ENCODE measurements at places on chromosomes 7 and 10.

GRCh38 chr7:36611703-36612102 is 112.6 kb downstream of the AOAH start:
- no peak for DNase-seq

GRCh38 chr7:24576171-24577025 is 3.1 kb downstream of the PALS2 start:
- DNase-seq: no peak

- no peak for DNase-seq
Observed at GRCh38 chr7:69622014-69622835, 23.9 kb downstream of the AUTS2 start.

GRCh38 chr7:36473454-36474282 is 84.0 kb downstream of the ANLN start:
- DNase-seq: no peak

DNA sequence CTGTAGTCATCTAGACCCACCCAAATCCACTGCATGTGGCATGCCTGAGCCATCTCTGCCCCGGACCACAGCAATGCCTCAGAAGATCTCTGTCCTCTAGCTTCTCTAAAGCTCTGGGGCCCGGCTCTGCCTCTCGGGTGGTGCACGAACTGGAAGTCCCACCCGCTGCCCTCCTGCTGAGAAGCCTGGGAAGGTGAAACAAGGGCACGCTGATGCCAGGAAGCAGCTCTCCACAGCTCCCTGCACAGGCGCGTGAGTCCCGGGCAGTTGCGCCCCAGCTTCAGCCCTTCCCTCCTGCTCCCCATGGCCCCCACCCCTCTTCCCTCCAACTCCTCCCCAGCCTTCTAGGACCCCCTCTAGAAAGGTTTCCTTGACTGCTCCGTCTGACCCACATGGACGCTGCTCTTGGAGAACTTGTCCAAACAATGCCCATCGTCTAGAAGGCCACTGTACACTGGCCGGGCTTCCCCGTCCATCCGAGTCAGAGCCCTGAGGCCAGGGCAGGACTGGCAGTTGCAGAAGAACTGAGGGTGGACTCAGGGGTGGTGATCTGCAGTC is 12.8 kb downstream of the KCNH2 start:
- no peak for DNase-seq

- DNase-seq: no peak
Observed at GRCh38 chr7:123749537-123749857, 694 bp upstream of the WASL start.

- no peak for DNase-seq
Observed at GRCh38 chr7:75532639-75533038, 40.5 kb downstream of the SPDYE5 start.

DNA sequence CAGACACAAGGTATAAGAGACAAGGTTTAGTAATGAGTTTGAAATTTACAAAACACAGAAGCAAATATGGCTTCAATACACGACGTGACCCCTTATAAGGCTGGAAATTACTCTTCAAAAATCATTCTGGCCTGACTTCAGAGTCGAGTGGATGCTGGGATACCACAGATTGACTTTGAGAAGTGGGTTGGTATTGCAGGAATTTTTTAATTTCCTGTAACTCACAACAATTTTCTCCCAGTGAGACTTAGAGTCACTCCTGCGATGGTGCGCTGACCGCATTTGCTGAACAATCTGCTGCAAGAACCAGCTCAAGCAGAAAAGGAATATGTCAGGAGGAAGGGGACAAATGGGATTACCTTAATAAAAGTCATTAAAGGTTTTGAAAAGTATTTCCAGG is 132.1 kb downstream of the EMX2 start:
- no peak for DNase-seq

DNA sequence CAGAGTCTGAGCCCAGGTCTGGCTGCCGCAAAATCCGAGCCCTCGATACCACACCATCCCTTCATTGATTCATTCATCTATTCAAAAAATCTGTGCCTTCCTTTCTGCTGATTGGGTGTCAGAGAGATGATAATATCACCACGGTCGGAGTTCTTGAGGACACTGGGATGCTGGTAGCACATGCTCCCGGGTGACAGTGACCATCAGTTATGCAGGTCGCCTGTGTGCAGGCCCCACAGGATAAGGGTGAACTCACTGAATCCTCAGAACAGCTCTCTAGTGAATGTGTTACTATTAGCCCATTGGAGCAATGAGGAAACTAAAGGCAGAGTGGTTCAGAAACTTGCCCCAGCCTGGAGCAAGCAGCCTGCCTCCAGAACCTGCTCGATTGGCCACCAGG is 145.1 kb downstream of the SLIT1 start:
- no peak for DNase-seq

- DNase-seq: no peak
Observed at GRCh38 chr10:37775612-37776011, 81.8 kb downstream of the ZNF248 start.

DNA sequence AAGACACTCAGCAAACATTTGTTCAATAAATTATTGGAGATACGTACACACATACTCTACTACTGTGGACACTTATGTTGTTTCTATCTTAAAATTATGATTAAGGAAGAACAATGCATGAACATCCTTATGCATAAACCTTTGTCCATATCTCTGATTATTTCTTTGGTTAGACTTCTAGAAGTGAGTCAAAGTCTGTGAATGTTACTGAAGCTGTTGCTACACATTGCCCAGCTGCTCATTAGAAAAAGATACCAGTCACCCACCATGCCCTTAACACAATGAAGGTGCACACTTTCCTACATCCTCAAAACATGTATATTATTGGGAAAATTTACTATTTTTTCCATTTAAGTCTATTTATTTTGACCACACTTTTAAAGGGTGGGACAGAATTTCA is 1.4 kb upstream of the CLRN3 start:
- DNase-seq: no peak

DNA sequence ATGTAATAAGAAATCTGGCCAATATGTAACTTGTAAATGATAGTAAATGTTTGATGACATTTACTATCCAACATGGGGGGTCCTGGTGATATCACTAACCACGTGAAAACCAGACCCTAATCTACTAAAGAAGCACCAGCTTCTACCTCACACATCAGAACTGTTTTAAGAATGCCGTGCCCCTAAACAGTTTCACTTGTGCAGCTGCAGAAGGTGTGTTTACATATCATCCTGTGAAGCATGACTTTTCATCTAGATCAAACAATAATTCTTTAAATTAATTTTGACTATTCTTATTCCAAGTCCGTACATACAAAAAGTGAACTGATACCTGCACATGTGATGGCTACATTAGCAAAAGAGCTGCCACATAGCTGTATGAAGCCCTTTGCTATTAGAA is 61.0 kb downstream of the STEAP1B start:
- no peak for DNase-seq

- DNase-seq: no peak
Observed at GRCh38 chr7:37000511-37000910, 276.2 kb upstream of the AOAH start.

GRCh38 chr7:48388911-48389310 is 217.7 kb downstream of the ABCA13 start:
- no peak for DNase-seq

DNA sequence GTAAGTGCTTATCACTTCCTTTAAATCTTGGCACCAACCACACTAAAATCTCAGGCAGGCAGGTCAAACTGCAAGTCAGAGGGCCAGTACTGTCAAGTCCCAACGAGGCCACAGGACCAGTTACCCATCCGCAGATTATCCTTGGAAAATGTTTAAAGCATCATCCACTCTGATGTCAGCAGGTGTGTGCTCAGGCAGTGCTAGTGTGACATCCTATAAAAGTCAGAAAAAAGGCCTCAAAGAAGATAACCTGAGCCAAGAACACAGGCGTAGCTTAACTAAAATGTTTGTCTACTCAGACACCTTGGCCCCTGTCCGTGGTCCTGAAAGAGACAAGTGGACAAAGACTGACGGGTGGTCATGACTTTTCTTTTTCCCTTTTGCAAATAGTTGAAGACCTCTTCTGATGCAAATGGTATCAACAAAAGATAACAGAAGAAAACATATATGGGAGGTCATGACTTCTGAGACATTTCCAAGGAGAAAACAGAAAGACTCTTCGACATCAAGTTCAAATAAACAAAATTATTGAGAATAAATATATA is 309.3 kb downstream of the KCNMA1 start:
- no peak for DNase-seq
